Activated CD4-positive, CD25-positive, alpha-beta regulatory T cell treated with anti-CD3 and anti-CD28 coated beads, Interleukin-2, amount 50 U/mL, for 72 hours (primary cell): ENCODE measurements at places on chromosomes 5 and 9.
A peak's percentile ranks its signal among the peaks of the same experiment; 100 is the strongest.

DNA sequence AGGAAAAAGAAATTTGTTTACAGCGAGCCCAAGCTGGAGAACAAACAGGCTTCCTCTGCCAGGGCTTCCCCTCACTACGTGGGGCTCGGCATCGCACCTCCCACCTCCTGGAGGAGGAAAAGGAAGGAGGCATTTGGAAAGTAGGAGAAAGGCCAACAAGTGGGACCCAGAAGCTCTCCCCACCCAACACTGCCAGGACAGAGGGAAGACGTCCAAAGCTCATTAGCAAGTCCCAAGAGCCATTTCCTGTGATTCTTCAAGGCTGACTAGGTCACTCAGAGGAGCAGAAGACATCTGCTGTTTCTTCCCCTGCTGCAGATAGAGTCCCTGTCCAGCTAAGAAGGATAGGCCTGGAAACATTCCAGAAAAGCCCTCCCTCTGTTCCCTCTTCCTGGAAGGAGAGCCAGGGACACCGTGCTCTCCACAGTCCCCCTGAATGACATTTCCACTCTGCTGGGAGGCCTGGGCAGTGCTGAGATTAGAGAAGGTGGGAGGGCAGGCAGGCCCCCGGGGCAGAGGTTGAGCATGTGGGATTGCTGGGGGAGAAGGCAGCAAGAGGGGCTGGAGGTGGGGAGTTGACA is 57.0 kb upstream of the NEURL1B start:
- DNase-seq, result no peak

GRCh38 chr5:159971514-159971913 is 37.4 kb upstream of the TTC1 start:
- no peak for DNase-seq

- DNase-seq, result no peak
Observed at GRCh38 chr5:132267931-132268768, 10.7 kb downstream of the PDLIM4 start.

DNA sequence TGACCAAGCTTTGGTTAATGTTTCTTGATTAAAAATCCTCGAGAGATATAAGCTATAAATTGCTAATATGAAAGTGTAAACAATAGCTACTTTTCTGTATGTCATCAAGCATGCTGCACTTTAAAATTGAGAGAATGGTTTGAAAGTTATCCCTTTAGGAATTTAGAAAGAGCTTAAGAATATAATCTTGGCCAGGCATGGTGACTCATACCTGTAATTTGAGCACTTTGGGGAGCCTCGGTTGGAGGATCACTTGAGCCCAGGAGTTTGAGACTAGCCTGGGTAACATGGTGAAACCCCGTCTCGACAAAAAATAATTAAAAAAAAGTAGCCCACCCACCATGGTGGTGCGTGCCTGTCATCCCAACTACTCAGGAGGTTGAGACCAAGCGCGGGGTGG is 12.2 kb upstream of the MROH2B start:
- no peak for DNase-seq

GRCh38 chr5:150160448-150161081 is 4.9 kb upstream of the PDGFRB start:
- no peak for DNase-seq

DNA sequence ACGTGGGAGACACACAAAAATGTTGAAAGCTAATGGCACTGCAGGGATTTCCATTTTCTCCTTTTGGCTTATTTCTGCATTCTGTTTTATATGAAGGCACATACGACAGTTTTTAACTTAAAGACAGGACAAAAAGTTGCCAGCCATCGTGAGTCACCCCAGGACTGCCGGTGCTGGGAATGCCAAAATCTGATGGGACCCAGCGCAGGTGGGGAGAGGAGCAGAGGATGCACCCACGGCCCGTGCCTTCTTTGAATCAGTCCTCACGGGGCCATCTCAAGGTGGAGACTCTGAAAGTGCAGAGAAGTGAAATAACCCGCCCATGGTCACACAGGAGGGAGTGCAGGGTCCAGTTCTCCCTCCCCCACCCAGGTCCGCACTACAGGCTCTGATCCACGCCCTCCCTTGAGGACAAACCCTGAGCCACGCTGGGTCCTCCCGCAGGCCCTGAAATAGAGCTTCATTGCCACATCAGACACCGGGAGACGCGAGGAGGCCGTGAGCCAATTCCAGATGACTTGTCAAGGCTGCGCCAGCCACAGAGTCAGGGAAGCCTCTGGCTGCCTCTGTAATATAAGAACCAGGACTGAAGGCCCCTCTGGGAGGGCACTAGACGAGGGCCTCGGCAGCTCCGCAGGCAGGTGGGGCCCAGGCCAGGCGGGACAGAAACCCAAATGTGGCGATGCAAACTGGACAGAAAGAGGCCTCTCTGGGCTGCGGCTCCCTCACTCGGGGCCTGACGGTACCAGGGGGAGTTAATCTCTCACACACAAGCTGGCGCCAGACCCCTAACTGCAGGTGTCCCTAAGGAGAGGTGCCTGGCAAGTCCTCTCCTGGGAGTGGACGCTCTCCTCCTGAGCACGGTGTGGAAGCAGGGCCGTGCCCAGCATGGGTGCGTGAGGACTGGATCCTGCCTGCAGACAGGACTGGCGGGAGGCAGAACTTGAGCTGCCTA is 22.9 kb downstream of the ADAMTS2 start:
- DNase-seq, result no peak

GRCh38 chr5:178234750-178235587 is 2.4 kb upstream of the PHYKPL start:
- DNase-seq, result peak; percentile 74

DNA sequence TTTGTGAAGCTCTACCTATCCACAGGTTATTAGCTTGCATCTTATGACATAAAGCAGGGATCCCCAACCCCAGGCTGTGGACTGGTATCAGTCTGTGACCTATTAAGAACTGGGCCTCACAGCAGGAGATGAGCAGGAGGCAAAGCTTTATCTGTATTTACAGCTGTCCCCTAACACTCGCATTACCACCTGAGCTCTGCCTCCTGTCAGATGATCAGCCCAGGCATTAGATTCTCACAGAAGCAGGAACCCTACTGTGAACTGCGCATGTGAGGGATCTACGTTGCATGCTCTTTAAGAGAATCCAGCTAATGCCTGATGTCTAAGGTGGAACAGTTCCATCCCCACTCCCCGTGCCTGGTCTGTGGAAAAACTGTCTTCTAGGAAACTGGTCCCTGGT is 19.7 kb downstream of the FBXW11 start:
- no peak for DNase-seq

GRCh38 chr5:145362266-145362665 is 472.9 kb downstream of the PRELID2 start:
- DNase-seq, result no peak

GRCh38 chr9:70006306-70006705 is 37.3 kb upstream of the MAMDC2 start:
- no peak for DNase-seq

- DNase-seq, result no peak
Observed at GRCh38 chr5:73158313-73158712, 14.7 kb upstream of the TMEM174 start.

GRCh38 chr9:35758475-35759050 is 4.5 kb upstream of the MSMP start:
- no peak for DNase-seq

- no peak for DNase-seq
Observed at GRCh38 chr5:1171340-1171941, 30.0 kb upstream of the SLC6A19 start.

GRCh38 chr9:27732494-27732893 is 159.2 kb upstream of the C9orf72 start:
- DNase-seq, result no peak
